ENCODE measurements at places on chromosomes 4 and X.

DNA sequence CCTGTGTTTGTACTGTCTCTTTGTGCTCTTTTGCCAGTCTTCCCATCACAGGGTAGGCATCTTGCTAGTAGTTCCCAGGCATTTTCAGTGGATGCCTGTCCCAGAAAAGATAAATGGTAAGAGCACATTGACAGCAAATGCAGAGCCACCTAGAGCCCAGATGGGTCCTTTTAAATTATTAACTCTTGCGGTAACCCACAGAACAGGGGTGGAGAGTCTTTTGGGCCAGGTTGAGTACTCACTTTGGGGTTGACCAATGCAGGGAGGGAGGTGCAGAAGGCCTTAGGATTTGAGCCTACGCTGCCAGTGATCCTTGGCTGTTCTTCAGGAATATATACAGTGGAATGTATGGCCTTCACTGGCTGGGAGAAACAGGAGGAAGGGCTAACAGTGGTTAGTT is 173.8 kb downstream of the MSN start:
- no peak for DNase-seq

- DNase-seq, result no peak
Observed at GRCh38 chr4:95212692-95213091, 336.1 kb downstream of the UNC5C start.

- DNase-seq, result no peak
Observed at GRCh38 chr4:35734381-35735098, 509.8 kb downstream of the ARAP2 start.

GRCh38 chrX:150873616-150874015 is 24.9 kb downstream of the CD99L2 start:
- no peak for DNase-seq

DNA sequence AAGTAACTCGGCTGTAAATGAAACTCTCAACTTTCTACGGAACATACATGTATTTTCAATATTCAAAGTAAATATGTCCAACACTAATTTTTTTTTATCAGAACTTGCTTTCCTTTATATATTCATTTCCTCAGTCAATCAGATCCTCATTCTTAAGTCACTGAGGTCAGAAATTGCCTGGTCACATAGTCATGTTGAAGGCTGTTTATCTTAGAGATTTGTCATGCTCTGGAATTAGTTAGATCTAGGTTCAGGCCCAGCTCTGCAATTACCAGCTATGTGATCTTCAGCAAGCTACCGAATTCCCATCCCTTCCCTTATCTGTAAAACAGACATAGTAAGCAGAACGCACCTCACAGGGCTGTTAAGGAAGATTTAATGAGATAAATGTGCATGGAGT is 228.8 kb downstream of the SPCS3 start:
- DNase-seq, result no peak

DNA sequence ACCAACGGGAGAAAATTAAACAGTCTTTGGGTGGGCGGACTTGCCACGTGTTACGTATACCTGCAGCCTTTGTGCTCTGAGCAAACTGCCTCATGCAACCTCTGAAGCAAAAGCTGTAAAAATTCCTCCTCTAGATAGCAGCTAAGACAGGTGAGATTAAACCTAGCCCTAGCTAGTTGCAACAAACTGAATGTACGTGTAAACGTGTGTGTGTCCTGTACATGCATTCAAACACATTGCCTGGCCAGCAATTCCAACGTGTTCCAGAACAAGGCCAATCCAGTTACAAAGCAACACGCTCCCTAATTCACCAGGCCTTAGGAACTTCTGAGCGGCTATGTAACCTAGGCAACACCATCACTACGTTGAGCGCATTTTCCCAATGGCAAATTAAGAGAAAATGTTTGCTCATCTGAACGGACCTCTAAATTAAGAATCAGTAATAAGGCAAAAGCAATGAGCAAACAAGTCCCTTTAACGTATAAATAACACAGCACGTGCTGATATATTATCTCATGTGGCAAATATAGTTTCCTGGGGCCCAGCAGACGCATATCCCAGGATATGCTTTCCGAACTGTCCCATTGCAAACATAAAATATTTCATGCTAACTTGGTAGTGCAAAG is 792 bp downstream of the PPID start:
- DNase-seq, result no peak

- DNase-seq, result no peak
Observed at GRCh38 chrX:51420610-51421009, 75.8 kb downstream of the NUDT11 start.

DNA sequence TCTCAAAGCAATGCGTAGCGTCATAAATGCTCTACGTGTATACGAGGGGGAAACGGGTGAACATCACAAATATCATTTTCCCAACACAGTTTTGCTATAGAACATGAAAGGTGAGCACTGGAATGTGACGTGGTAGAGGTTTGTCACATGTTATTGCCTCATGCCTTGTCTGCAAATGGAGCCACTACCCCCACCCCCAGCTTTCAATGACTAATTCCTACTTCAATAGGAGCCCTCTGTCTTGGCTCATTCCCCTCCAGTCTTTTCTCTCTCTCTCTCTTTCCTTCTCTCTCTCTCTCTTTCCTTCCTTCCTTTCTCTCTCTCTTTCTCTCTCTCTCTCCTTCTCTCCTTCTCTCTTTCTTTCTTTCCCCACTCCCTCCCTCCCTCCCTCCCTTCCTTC is 127.0 kb downstream of the STOX2 start:
- DNase-seq, result no peak

DNA sequence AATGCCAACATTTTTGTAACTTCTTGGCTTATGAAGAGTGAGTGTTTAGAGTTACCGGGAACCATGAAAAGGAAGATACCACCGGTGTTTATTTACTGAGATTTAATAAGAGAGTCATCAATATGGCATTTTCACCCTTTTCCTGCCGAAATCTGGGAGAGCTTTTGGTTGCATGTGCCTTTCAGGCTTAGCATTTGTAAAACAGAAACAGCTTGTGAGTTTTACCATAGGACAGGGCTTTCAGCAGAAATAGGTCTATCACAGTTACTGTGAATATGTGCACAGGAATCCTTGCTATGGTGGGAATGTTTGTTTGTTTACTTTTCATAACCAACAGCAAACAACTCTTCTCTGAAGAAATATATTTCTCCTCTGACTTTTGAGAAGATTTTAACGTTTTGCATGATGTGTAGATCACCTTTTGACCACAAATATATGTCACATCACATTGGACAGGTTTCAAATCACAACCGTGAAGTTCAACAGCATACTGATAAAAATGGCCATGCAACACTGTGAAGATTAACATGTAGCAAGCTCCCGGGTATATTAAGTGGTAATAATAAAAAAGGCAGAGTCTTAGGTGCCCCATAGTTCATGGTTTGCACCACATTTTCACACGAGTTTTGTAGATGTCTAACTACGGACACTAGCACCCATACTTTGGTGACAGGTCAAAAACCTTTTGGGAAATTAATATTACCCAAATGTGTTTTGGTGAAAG is 21.3 kb downstream of the ARHGAP24 start:
- no peak for DNase-seq

GRCh38 chr4:124083711-124084110 is 628.8 kb downstream of the ANKRD50 start:
- DNase-seq, result no peak

DNA sequence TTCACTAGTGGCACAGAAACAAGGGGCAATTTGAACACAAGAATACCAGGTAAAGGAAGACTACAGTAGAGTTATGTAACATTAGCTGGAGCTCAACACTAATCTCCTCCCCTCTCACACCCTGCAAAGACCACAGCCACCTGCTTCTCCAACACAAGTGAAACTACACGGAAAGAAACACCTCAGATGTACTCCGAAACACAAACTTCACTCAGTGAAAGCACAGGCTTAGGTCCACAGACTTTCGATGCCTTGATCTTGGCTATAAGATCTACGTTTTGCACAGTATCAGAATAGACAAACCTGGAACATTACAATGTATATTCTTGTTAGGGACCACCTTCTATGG is 7.6 kb downstream of the ACSL1 start:
- no peak for DNase-seq

- DNase-seq, result no peak
Observed at GRCh38 chr4:154946113-154946512, 165.0 kb downstream of the RBM46 start.

- no peak for DNase-seq
Observed at GRCh38 chr4:10437735-10438134, 19.5 kb downstream of the ZNF518B start.

DNA sequence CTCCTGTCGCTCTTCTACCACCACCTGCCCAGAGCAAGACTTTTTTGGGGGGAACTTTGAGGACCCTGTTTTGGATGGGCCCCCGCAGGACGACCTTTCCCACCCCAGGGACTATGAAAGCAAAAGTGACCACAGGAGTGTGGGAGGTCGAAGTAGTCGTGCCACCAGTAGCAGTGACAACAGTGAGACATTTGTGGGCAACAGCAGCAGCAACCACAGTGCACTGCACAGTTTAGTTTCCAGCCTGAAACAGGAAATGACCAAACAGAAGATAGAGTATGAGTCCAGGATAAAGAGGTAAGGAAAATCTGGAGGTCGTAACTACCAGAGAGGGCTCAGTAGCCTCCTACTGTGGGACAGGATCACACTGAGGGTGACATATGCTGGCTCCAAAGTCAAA is 364.5 kb downstream of the MAPK10 start:
- no peak for DNase-seq
